ENCODE measurements at places on chromosomes 7 and 10.

DNA sequence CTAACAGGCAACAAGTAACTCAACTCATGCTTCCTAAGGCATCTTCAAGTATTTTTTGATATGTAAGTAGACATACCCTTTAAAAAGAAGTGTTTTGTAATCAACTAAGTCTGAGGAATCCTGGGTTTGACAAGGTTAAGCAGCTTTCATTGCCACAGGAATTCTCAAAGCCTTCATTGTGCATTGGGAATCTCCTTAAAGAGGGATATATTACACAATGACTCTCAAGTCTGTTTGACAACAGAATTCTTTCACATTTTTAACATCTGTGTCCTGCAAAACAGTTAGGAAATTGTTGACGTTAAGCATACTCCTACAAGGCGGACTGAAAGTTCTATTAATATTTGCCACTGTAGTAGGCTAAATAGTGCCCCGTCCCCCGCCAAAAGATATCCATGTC lies 71.4 kb downstream of the SGMS1 start:
- no peak for DNase-seq

DNA sequence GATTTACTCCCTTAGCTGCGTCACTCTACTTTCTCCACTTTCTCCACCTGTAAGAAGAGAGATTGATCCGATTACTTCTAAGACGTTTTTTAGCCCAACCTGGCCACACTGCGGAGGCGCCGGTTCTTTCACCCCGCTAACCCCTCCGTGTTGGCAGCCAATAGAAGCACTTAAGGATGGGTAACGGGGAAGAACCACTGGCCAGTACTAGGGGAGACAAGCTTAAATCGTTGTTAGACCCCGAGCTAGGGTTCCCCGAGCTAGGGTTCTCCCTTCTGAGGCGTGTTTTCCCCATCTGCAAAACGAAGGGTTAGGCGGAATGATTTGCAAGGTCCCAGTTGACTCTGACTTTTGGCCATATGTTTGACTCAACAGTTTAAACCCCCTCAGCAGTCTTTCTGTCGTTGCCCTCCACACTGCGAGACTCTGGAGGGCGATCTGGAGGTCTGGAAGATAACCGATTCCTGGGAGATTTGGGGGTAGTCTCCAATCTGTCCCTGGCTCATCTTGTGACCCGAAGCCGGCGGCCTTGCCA lies 644 bp downstream of the UMAD1 start:
- no peak for DNase-seq

- no peak for DNase-seq
Measured at GRCh38 chr7:64946772-64947171, 43.7 kb downstream of the ZNF273 start.

GRCh38 chr7:112381311-112382091 lies 68.8 kb upstream of the IFRD1 start:
- no peak for DNase-seq

DNA sequence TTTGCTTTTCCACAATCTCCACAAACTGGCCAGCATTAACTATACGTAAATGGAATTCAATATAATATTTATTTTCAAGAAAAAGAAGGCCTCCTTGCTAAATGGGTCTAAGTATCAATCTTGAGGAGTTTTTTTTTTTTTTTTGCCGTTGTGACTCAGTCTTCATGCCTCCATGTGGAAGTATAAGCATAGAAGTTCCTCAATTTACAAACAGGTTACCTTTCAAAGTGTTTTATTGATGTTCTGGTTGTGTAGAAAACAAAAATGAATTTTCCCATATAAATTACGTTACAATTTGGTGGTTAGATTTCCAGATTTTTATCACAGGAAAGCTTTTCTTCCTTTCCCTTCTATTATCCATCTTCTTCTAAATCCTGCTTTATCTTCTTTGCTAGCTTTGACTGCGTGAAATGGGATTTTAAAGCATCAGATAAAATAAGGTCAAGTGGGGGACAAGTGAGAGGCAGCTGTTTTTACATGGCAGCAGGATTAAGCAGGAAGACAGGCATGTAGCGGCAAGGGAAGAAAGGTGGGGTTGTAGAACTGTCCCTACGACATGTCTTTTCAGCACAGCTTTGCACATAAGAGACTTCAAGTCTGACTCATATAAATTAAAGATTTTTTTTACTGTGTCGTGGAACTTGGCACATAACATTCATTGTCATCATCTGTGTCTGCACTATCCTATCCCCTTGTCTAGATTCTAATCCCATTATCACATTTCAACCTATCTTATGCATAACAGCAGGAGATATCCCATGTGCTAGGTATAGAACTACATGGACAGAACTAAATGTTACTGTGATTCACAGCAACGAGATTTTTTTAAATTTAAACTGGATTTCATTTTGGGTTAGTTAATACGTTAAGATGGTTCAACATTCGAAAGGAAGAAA lies 135.3 kb upstream of the FAM3C start:
- DNase-seq, result no peak

GRCh38 chr10:46005383-46005782 lies 25.0 kb downstream of the NCOA4 start:
- no peak for DNase-seq

GRCh38 chr7:55192723-55193122 lies 172.4 kb upstream of the LANCL2 start:
- DNase-seq, result no peak

GRCh38 chr7:108629651-108630400 lies 60.2 kb downstream of the DNAJB9 start:
- DNase-seq, result no peak

GRCh38 chr7:42736931-42737330 lies 174.9 kb downstream of the C7orf25 start:
- no peak for DNase-seq

DNA sequence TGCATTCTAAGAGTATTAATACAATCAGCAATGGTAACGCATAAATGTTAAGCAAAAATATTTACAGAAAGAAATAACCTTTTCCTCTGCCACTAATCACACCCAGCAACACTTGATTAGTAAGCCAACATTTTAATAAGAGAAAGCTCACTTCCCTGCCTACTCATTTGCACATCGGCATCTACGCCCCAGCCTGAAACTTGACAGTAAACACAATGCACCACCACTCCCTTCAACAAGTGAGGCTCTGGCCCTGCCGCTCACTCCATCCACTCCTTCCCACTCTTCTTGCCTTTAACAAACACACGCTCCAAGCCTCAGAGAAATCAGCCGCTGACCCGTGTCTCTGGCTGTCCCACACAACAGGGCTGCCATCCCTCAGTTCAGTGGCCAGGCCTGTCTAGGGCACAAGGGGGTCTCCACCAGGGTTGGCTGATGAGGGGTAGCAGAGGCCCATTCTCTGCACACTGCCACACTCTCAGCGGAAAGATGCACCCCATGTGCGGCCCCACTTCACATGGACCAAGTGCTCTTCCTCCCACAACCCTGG lies 54.6 kb downstream of the CTBP2 start:
- DNase-seq, result no peak

DNA sequence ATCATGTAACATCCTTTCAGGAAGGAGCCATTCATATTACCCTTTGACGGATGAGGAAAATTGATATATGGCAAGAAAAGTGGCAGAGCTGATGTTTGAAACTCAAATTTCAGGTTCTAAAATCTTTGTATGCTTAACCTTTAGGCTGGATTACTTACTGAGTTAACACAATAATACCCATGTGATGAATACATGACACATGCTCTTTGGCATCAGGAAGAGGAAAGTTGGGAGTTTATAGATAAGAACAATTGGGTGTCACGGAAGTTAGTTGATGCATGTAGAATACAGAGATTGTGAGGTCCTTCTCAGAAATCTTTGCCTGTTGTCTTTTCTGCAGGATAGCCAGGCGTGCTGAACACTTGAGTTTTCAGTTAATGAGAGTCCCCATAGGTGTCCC lies 572.1 kb upstream of the POM121L12 start:
- no peak for DNase-seq

- no peak for DNase-seq
Measured at GRCh38 chr10:21511946-21512572, 13.4 kb downstream of the SKIDA1 start.

DNA sequence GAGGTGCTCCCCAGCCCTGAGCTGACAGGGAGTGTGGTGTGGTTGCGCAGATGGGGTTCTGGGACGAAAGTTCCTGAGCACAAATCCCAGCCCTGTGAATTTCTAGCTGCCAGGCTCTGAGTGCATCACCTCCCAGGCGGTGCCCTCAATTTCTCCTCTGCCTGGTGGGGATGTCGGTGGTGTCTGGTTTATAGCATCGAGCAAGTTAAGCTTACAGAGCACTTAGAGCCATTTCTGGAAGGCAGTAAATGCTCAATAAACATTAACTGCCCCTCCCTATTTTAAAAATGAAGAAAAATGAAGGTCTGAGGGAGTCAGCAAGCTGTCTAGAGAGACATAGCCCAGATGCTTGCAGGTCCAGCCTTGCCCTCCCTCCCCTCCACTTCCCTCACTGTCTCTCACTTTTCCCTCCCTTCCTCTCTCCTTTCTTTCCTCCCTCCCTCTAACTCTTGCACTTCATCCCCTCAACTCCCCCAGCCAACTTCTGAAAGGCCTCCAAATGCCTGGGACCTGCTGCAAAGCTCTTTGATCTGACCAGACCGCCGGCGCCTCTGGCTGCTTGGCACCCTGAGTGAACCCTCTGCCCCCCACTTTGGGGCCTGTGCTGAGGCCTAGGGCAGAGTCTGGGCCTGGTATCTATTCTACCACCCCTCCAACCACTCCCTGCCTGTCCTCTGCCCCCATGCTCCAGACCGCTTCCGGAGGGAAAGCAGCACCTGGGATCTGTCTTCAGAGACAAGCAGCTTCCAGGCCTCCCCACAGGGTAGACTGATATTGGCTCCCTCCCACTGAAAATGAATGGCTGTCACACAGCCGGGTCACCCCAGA lies 438.3 kb downstream of the RPS24 start:
- DNase-seq, result no peak

GRCh38 chr7:36448781-36449379 lies 59.2 kb downstream of the ANLN start:
- no peak for DNase-seq

DNA sequence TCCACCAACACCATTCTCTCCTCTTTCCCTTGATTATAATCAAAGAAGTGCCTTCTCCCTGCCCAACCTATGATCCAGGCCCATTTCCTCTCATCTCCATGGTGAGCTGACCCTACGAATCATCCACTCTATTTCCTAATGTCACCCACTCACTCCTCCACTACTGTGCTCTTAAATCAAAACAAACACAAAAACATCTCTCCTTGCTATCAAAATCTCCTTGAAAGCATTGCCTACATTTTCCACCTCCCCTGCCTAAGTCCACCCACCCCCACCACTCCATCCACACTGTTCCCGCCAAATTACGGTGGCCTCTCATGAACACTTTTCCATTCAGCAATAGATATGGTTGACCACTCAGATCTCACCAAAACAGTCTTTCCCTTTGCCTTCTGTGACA lies 5.3 kb downstream of the DYDC1 start:
- no peak for DNase-seq

DNA sequence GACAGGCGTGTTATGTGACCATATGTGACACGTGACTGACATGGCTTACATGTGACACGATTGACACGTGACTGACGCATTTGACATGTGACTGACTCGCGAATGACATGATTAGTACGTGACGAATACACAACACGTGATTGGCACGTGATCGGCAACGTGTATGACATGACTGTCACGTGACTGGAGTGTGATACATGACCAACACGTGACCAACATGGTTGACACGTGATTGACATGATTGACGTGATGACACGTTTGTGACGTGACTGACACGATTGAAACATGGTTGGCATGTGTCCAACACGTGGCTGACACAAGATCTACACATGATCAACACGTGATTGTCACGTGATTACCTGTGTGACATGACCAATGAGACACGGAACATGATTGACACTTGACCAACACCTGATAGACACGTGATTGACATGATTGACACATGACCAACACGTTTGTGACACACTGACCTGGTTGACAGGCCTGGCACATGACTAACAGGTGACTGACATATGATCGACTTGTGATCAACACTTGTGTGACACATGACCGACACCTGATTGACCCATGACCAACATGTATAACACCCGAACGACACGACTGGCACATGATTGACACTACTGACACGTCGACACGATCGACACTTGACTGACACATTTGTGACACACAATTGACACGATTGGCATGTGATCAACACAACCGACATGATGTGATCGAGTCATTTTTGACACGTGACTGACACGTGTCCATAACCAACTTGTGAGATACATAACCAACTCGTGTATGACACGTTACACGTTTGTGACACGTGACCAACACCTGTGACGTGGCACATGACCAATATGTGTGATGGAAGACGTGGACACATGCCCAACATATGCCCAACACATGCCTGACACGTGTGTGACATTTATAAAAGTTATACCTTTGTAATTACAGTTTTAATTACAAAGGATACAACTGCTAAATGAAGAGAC lies 21.1 kb downstream of the CRPPA start:
- no peak for DNase-seq

- DNase-seq, result no peak
Measured at GRCh38 chr10:24825551-24825950, 101.9 kb upstream of the ARHGAP21 start.

GRCh38 chr10:62652564-62652963 lies 152.0 kb upstream of the ADO start:
- no peak for DNase-seq

DNA sequence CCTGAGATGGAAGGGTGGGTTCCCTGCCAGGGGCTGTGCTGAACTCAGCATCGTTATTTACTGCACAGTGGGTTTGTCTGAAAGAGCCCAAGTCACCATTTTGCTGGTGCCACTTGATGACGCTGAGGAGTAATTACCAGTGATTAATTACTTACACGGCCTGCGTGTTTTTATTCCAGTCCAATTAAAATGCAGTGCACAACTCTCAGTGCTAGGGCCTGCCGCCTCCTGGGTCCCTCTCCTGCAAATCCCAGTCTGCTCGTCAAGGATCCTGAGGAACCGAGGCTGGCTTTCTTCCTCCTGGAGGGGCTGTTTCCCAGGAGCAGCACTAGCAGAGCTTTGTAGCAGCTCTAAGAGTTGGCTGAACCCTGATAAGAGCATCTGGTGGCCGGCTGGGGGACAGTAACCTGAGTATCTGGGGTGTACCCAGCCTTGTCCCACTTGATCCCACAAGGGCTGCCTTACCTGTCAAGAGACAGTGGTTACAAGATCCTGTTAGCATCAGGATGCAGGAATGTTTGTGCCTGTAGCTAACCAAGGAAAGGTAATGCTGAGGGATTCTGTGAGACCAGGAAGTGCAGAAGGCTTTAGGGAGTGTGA lies 45.1 kb upstream of the LRRC4 start:
- DNase-seq, result no peak

GRCh38 chr10:12508165-12508564 lies 158.8 kb downstream of the CAMK1D start:
- no peak for DNase-seq

DNA sequence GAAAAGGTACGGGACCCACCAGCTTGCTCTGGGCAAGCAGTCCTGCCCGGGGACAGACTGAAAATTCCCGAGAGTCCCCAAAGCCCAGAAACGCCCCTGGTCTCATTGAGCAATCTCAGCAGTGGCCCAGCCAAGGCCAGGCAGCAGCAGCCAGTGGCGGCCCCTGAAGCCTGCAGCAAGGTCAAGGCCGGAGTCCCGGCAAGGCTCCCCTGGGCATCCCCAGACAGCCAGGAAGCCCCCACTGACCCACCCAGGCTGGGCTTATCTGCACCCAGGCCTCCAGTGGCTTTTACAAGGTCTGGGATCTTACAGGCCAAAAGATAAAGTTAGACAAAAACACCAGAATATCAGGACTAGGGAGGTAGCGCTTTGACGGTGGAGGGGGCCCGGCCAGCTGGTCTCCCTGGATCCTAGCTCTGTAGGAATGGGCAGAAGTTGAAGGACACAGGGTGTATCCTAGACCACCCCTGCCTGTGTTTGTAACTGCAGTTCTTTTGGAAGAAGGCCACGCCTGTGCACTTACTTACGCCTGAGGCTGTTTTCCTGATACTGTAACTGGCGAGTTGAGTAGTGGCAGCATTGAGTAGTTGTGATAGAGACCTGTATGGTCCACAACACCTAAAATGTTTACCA lies 130.5 kb upstream of the NPS start:
- no peak for DNase-seq
